ENCODE measurements at places on chromosomes 1 and 21.

DNA sequence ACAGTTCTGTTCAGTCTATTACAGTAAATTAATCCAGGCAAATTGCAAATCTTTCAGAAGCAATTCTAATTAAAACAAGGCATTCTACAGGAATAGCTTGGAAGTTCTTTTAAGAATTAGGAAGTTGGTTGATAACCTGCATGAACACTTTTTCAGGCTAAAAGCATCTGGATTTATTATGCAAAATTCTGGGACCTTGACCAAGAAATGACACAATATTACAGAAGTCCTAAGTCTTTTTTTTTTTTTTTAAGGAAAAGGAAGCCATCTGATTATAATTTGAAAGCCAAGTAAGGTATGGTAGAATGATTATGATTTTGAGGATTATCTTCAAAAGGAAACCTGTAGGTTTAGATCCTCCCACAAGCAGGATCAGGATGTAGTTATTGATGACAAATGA is 74.7 kb upstream of the KCNK2 start:
- no peak for DNase-seq

DNA sequence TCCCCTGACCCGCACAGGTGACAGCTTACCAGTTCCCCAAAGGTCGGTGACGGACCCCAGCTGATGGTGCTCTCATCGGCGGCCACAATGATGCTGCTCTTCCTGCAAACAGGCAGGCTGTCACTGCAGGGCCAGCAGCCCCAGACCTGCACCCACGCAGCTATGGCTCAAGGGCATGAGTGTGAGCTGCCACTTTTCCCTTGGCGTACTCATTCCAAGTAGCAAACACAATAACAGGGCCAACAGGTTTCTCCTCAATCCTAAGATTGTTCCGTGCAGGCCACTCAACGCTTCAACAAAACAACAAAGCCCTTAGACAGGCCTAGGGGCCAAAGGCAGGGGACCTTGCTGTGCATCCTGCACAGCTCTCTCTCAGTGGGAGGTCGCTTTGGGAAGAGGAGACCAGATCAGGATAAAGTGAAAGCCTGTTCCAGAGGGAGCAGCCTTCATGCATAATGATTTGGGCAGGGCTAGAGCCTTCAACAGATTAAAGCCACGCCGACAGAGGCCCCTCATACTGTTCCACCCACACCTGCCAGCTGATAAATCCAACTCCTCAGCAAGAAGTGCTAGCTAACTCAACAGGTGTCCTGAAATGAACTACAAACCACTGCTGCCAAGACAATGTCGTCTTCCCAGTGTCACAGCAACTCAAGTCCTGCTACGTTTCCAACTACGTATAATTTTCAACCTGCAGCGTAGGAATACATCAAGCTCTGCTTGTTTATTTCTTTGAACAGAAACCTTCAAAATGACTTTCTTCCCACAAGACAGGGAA is 27.2 kb downstream of the RCC2 start:
- DNase-seq = no peak

GRCh38 chr1:61142043-61142440 is 59.7 kb downstream of the NFIA start:
- DNase-seq = no peak

DNA sequence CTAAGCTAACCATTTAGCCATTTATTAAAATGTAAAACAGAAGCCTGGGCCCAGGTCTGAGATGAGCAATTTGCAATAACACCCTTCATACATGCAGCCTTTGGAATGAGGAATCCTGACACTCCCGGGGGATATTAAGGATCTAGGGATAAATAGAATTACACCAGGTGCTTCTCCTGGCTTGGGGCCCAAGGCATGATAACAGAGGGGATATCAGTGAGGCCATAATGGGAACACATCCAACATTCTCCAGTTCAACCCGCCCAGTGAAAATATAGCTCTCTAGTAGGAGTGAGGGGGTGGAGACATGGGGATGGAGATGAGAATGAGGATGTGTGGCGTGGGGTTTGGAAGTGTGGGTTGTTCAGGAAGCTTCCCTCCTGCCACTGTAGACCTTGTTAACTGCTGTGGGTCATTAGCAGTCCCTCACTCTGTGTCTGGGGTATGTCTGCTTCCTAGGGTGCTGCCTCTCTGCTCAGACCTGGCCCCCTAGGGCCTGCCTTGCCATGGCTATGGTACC is 57.9 kb upstream of the KANK4 start:
- no peak for DNase-seq

DNA sequence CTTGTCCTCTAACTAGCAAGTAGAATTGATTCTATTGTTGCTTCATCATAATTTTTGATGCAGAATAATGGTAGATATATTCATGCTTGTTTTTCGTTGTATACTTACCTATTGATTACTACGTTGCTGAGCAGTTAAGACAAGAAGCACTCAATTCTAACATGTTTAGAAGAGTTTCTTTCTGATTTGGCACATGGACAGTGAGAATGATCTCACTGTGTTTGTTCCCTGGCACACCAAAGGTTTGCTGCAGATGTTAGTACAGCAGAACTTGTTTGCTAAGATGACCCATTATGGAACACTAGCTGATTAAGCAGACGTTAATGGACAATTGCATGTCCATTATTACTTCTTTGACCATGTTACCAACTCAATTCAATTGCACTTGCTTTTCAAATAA is 184.7 kb upstream of the SGIP1 start:
- no peak for DNase-seq

Data from Daoy (cell line).